ENCODE measurements at places on chromosomes 2 and 18.

GRCh38 chr18:7177116-7177744 is 53.7 kb upstream of the LRRC30 start:
- DNase-seq: no peak
- H3K4me1 ChIP-seq: no peaks in the 10 kb centered on the region
- no peak overlapping the region for H3K27ac ChIP-seq
- no peaks in the 10 kb centered on the region for H3K27me3 ChIP-seq
- H3K4me3 ChIP-seq: no peak overlapping the region
- H3K36me3 ChIP-seq: no peaks in the 10 kb centered on the region

GRCh38 chr18:61414086-61414485 is 80.9 kb downstream of the CDH20 start:
- H3K27me3 ChIP-seq: no peaks in the 10 kb centered on the region
- no peak overlapping the region for H3K4me3 ChIP-seq
- no peak for DNase-seq
- no peak overlapping the region for H3K27ac ChIP-seq
- H3K4me1 ChIP-seq: no peaks in the 10 kb centered on the region

GRCh38 chr18:48219810-48220499 is 189.2 kb downstream of the ZBTB7C start:
- H3K4me1 ChIP-seq: no peaks in the 10 kb centered on the region
- no peak overlapping the region for H3K4me3 ChIP-seq
- no peak for DNase-seq
- no peaks in the 10 kb centered on the region for H3K36me3 ChIP-seq

DNA sequence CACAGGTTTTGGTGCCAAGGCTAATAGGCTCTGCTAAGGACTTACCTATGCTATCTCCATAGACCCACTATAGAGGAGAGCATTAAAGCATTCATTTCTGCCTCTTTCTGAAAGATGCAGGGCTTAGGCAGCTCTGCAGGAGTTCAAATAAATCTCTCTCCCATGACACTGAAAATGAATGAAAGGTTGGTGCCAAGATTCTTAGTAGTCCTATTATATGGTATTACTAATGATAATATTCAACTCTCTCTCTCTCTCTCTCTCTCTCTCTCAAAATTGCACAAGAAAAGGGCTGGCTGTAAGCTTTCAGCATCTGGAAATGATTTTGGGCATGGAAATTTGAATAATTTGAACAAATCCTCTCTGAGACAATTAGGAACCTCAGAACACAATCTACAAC is 433.7 kb downstream of the MBD2 start:
- no peak for DNase-seq
- H3K4me1 ChIP-seq: no peaks in the 10 kb centered on the region
- no peaks in the 10 kb centered on the region for H3K36me3 ChIP-seq
- no peak overlapping the region for H3K27ac ChIP-seq
- H3K4me3 ChIP-seq: no peak overlapping the region
- H3K27me3 ChIP-seq: no peaks in the 10 kb centered on the region

GRCh38 chr2:7325186-7325585 is 408.0 kb downstream of the RNF144A start:
- DNase-seq: no peak
- peaks cover 2% of the 10 kb centered on the region for H3K27me3 ChIP-seq
- H3K36me3 ChIP-seq: no peaks in the 10 kb centered on the region
- H3K4me1 ChIP-seq: no peaks in the 10 kb centered on the region
- no peak overlapping the region for H3K27ac ChIP-seq

DNA sequence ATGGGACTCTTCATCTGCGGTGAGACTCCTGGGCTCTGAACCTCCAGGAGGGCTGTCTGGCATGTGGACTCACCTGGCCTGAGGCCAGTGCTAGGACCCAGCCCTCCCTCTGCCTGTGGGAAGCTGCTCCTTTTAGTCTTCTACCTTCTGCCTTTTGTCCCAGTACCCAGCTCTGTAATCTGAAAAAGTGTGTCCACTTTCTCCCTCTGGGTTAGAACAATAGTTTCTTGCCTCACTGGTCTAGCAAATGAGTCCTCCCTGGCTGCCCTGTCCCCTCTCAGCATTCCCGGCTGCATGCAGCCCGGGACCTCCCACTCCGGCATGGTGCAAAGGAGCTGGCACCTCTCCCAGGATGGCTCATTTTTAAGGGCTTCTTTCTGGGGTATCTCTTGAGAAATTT is 25.9 kb downstream of the GKN2 start:
- H3K27ac ChIP-seq: no peak overlapping the region
- no peaks in the 10 kb centered on the region for H3K4me1 ChIP-seq
- H3K27me3 ChIP-seq: no peaks in the 10 kb centered on the region
- H3K4me3 ChIP-seq: no peak overlapping the region
- no peak for DNase-seq

DNA sequence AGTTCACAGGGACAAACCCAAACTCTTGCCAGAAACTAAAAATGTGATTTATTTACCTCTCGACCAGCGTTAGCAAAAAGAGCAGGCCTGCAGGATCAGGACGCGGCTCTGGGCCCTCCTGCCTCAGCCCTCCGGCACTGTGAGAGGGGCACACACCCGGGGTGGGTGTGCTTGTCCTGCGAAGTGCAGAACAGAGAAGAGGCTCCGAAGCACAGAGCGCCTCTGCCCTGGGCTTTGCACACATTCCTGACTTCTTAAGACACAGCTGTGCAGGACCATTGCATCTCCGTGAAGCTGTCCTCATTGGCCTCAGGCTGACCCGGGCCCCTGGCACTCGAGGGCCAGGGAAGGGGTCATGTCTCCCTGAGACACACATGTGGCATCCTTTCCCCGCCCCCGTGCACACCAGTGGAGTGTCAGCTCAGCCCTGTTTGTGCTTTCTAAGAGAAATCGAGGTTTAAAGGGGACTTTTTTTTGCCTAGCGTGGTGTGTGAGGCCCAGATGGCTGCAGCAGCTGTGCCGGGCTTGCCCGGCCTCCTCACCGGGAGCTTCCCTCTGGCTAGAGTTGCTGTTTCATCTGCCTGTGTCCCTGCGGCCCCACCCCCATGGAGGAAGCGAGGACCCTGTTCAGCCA is 9.9 kb upstream of the NFATC1 start:
- no peak overlapping the region for H3K27ac ChIP-seq
- no peak for DNase-seq
- peaks cover 2% of the 10 kb centered on the region for H3K36me3 ChIP-seq
- H3K4me3 ChIP-seq: no peak overlapping the region
- H3K27me3 ChIP-seq: peaks cover 1% of the 10 kb centered on the region
- H3K4me1 ChIP-seq: peaks cover 17% of the 10 kb centered on the region

- no peaks in the 10 kb centered on the region for H3K36me3 ChIP-seq
- H3K4me3 ChIP-seq: no peak overlapping the region
- H3K27me3 ChIP-seq: peaks cover 5% of the 10 kb centered on the region
- no peaks in the 10 kb centered on the region for H3K4me1 ChIP-seq
- H3K27ac ChIP-seq: no peak overlapping the region
Measured at GRCh38 chr18:45416168-45416567, 199.1 kb upstream of the SLC14A2 start.

DNA sequence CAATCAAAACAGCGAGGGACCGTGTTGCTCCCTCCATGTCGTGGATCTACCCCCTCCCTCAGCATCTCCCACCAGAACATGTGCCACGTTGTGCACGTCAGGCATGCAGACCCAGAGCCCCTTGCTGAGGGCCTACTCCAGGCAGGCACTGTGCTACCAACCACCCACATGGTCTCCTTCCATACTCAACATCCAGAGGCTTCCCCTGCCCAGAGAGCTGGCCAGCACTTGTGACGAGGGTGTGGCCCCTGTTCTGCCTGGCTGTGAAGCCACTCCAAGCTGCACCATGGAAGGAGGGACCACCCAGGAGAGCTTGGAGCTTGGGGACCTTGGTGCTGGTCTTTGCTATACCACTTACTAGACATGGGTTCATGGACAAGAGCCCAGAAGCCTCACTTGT is 40.5 kb downstream of the REEP1 start:
- no peaks in the 10 kb centered on the region for H3K36me3 ChIP-seq
- H3K4me1 ChIP-seq: no peaks in the 10 kb centered on the region
- H3K27ac ChIP-seq: no peak overlapping the region
- H3K4me3 ChIP-seq: no peak overlapping the region
- no peak for DNase-seq
- H3K27me3 ChIP-seq: peaks cover 11% of the 10 kb centered on the region

GRCh38 chr18:48428475-48429177 is 19.4 kb upstream of the ZBTB7C start:
- peaks cover 2% of the 10 kb centered on the region for H3K4me1 ChIP-seq
- DNase-seq: no peak
- H3K4me3 ChIP-seq: no peak overlapping the region
- H3K27ac ChIP-seq: no peak overlapping the region

DNA sequence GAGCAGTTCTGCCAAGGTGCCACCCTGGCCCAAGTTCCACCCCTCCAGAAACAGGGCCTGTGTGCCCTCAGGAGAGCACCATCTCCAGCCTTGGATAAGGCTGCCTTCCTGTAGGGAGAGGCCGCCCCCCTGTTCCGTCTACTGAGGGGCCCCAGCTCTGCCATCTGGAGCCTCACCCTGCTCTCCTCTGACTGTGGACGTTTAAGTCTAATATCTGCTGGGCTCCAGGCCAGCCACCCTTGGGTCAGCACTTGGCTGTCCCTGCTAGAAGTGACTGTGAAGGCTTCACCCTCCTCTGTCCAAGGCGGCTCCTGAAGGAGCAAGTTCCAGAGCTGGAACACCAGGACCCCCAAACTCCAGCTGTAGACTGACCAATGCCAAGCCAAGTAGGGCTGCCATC is 26.3 kb downstream of the RHOB start:
- H3K4me3 ChIP-seq: no peak overlapping the region
- peaks cover 9% of the 10 kb centered on the region for H3K27me3 ChIP-seq
- H3K4me1 ChIP-seq: peaks cover 4% of the 10 kb centered on the region
- no peaks in the 10 kb centered on the region for H3K36me3 ChIP-seq
- DNase-seq: no peak
- no peak overlapping the region for H3K27ac ChIP-seq

GRCh38 chr18:48319801-48320638 is 89.2 kb downstream of the ZBTB7C start:
- peaks cover 15% of the 10 kb centered on the region for H3K27me3 ChIP-seq
- H3K4me3 ChIP-seq: no peak overlapping the region
- no peaks in the 10 kb centered on the region for H3K4me1 ChIP-seq
- H3K36me3 ChIP-seq: no peaks in the 10 kb centered on the region
- no peak for DNase-seq

GRCh38 chr2:218029366-218030360 is 26.9 kb upstream of the TNS1 start:
- DNase-seq: peak; percentile 5
- H3K36me3 ChIP-seq: no peaks in the 10 kb centered on the region
- H3K27me3 ChIP-seq: peaks cover 2% of the 10 kb centered on the region
- H3K27ac ChIP-seq: no peak overlapping the region
- peaks cover 3% of the 10 kb centered on the region for H3K4me1 ChIP-seq

DNA sequence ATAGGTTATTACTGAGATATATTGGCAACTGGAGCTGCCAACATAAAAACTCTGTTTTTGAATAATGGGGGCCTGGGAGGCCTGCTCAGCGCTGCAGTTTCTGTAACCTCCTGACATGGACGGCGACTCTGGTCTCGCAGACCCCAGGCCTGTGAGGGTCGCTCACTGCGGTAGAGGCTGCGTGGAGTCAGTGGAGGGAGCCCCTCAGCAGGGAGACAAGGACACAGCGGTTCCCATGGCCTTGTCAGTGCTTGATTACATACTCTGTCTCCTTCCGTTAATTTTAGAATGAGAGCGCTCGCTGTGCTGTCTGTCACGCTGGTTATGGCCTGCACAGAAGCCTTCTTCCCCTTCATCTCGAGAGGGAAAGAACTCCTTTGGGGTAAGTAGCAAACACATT is 858 bp downstream of the TPO start:
- H3K4me1 ChIP-seq: no peaks in the 10 kb centered on the region
- no peak overlapping the region for H3K27ac ChIP-seq
- no peaks in the 10 kb centered on the region for H3K27me3 ChIP-seq
- H3K4me3 ChIP-seq: no peak overlapping the region
- H3K36me3 ChIP-seq: no peaks in the 10 kb centered on the region
- DNase-seq: no peak

GRCh38 chr2:163703386-163703785 is 32.4 kb downstream of the FIGN start:
- no peaks in the 10 kb centered on the region for H3K4me1 ChIP-seq
- H3K27me3 ChIP-seq: no peaks in the 10 kb centered on the region
- no peak overlapping the region for H3K4me3 ChIP-seq
- no peaks in the 10 kb centered on the region for H3K36me3 ChIP-seq

DNA sequence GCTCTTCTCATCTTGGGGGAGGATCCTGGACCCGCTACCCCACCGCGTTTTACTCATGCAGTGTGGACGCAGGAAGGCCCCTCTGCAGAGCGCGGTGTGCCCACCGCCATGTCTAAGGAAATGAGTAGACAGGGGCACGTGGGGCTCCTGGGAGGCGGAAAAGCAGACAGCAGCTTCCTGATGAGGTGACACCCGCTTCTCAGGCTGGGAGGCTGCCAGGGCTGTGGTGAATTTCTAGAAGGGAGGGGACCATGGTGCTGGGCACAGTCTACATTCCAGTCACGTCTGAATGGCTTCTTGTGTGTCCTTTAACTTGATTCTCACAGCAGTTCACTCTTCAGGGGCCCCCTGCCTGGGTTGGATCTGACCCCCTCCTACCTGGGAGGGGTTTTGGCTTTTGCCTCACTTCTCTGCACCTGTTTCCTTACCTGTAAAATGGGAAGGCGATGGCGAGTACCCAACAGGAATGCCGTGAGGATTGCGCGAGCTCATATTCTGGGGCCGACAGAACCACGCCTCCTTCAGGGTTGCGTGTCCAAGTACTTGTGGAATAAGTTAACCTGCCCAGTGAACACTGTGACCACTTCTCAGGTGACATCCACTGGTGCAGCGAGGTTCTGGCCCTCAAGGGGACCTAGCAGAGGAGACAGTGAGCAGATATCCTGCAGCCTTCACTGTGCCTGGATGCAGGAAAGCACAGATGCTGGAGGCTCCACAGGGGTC is 32.3 kb upstream of the MBP start:
- no peak for DNase-seq
- H3K27ac ChIP-seq: no peak overlapping the region
- H3K4me3 ChIP-seq: no peak overlapping the region
- no peaks in the 10 kb centered on the region for H3K36me3 ChIP-seq

DNA sequence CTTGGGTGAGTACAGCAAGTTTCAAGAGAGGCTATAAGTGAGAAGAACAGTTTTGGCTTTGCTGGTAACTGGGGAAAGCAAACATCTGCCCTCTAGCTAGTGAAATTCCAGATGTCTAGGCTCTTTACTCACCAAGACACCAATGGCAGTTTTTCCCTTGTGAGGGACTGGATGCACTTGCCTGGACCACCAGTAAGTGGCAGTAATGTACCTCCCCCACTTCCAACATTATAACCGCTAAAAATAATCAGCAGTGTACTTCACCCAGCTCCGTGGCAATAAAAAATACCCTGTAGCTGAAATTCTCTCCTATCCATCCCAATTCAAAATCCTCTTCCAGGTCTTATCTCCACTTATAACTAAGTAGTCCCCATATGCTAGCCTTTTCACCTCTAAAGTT is 383.9 kb downstream of the ARHGAP15 start:
- H3K36me3 ChIP-seq: peaks cover 60% of the 10 kb centered on the region
- DNase-seq: no peak
- no peak overlapping the region for H3K27ac ChIP-seq
